IMR-90 (cell line): ENCODE measurements at places on chromosomes 3 and 15. TPM values are rescaled to one million over a fixed set of nuclear protein-coding genes. Genes with fewer than 3 reads are reported as not detected.
A peak's percentile ranks its signal among the peaks of the same experiment; 100 is the strongest.

The CHL1 gene
- total RNA-seq: 1.6 and 2.2 TPM in 2 replicates

The SPINK8 gene
- total RNA-seq: not detected in 2 replicates

The CHRNA3 gene
- not detected in 2 replicates for total RNA-seq

The GOLGA8S gene
- total RNA-seq: under 0.01 TPM in 2 replicates

The PRRT3 gene
- total RNA-seq: 0.72 and 1.4 TPM in 2 replicates

The CCDC39 gene
- not detected in 2 replicates for total RNA-seq

- DNase-seq: no peak
Observed at GRCh38 chr3:151142929-151143328, 57.5 kb downstream of the MED12L start.

DNA sequence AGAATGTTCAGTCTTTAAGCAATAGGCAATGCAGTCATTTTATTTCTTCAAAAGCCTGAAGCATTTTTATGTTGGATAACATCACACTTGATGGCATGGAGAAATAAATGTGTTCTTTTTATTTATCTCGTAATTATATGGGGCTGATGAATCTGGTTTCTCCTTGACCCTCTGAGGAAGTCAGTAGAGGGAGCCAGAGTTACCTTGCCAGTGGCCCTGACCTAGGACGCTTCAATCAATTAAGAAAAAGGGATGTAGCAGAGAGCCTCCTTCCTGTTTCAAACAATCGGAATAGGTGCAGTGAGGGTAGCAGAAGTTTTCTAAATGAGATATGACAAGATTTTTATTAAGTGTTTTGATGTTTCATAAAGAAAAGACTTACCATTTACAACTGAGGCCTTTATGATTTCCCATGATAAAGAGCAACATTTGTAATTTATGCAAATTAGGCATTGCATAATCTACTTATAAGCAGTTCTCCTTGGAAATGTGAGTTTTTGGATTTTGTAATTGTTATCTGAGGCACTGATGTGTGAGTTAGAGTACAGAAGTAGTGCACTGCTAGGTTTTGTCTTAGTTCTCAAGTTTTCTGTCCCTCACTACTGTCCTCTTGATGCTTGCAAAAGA lies 129.1 kb downstream of the RAP2B start:
- DNase-seq: no peak

- peak; percentile 79 for DNase-seq
Observed at GRCh38 chr3:9352917-9353752, 9.7 kb upstream of the THUMPD3 start.

DNA sequence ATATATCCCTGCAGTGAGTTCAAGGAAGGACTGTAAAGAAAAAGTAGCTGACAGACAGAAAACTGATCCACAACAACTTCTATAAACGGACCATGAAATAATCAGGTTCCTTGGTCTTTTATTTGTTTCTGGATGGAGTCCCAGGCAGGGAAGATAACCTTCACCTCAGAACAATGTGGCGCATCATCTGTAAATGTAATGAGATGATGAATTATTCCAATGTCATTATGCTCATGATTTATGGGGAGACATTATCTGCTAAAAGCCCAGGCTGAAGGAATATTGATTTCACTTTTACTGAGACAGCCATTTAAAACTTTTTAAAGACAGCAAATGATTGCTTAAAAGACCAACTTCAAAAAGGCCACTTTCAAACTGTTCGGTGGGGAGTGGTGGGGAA lies 354.9 kb upstream of the ADAMTS9 start:
- DNase-seq: no peak

DNA sequence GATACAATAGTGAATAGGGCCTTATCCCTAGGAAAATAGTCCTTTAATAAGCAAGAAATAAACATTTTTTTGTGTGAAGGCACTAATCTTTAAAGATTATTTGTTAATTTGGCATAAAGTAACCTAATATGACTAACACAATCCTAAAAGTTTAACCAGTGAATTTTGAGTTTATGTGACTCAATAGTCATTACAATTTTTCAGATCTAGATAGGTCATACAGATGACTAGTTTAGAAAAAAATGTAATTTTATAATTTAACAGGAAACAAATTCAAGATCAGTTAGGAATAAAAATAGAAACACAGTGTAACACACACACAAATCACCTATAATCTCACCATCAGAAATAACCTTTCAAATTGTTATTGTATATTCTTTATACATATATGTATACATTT lies 620.7 kb upstream of the ALCAM start:
- DNase-seq: peak; percentile 48

DNA sequence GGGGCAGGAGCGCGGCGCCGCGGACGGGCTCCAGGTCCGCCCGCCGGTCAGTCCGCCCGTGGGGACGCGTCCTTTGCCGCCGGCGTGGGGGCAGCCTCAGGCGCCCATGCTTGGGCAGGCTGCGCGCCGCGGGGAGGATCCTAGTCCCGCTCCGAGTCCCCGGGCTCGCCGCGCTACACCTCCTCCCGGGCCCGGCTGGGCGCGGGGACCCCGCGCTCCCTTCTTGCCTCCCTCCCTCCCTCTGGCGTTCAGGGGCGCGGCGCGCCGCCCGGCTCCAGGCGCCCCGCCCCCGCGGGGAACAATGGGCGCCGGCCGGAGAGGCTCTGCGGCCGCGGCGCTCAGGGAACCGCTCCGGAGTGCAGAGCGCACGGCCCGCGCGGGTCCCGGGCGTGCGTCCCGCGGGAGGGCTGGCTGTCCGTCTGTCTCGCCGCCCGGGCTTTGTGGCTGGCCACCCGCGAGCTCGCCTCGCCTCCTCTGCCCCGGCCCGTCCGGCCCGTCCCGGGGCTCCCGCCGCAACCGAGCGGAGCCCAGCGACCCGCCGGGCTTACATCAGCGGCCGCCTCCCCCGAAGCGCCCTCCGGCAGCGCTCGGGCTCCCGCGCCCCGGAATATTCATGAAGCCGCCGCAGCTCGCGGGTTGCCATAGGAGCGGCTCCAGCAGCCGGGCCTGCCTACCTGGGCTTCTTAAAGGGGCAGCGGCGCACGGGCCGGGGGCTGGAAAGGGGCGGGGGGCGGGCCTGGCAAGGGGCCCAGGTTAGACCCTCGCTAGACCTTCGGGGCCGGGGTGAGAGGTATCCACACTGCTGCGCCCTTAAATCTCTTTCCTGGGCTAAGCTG lies at the start of gene HCN4:
TSS of gene HCN4 (minus strand) at position 658 of the 836 bp plus-strand sequence. CDS start 688 bp downstream, outside the sequence.
- no peak for DNase-seq

- no peak for DNase-seq
Observed at GRCh38 chr3:17027318-17027717, 142.6 kb downstream of the PLCL2 start.

DNA sequence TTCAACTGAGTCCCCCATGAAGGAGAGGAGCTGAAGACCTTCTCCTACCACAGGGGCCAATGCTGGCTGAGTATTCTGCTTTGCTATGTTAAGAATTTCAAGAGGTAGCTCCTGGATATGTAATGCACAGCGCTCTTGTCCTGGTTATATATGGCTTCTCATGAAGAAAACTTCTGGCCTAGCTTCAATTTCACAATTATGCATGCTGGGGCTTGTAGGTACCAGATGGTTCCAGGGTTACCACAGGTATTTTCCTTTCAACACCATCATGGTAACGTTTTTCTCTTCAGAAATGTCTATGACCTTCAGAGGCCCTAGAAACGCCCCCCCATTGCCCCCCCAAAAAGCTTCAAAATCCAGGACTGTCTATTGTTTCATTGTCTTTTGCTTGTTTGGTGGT lies 311.7 kb upstream of the ICE2 start:
- no peak for DNase-seq

DNA sequence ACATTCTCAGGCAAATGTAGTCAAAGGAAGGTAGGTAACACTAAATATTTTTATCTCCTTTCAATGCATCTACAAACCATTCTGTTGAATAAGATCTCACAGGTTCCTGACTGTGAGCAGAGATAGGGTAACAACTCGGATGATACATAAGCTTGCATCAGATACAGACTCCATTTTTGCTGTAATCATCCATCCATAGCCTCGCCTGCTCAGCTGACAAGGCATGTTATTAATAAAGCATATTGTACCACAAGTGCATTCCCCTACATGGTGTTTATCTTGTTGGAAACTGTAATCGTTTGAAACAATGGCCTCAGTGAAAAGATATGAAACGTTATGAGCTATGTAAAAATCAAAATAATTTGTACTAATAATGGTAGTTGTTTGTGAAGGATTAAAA lies 35.4 kb upstream of the TCF12 start:
- DNase-seq: no peak
